ENCODE measurements at places on chromosomes 6 and 20. TPM values are rescaled to one million over a fixed set of nuclear protein-coding genes. Genes with fewer than 3 reads are reported as not detected.

DNA sequence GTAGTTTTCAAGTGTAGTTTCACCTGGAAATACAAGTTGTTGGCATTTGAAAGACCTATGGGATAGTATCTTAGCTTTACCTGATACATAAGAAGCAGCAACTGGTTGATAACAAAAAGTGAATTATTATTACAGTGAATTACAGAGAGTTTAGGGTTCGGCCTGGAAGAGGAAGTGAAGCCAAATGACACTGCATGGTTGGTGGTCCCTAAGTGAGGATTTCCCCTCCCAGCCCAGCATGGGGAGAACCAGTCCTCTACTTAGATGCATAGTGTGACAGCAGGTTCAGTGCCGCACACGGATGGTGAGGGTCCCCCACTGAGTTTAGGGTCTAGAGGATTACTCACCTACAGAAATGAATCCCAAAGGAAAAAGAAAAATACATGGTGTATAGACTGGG, 18.1 kb downstream of the HLA-DPB1 start:
- no peak for DNase-seq
- H3K27ac ChIP-seq = no peak overlapping the region
- H3K27me3 ChIP-seq = peaks cover 38% of the 10 kb centered on the region
- H3K4me1 ChIP-seq = no peaks in the 10 kb centered on the region
- no peaks in the 10 kb centered on the region for H3K36me3 ChIP-seq
- no peak overlapping the region for H3K4me3 ChIP-seq

DNA sequence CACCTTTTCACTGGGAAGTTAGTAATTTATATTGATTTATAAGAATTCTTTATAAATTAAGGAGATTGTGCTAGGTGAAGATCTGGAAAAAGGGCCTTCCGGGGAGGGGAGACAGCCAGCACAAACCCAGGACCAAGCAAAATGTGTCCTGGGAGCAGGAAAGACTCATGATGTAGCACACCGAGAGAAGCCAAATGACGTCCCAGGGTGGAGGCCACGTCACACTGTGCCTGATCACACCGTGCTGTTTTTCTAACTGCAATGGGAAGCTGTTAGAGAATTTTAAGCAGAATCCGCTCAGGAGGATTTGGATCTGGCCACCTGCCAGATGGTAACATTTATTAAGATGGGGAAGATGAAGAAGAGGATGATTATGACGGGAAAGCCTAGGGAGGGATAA, 72.7 kb upstream of the AKAP12 start:
- DNase-seq = no peak
- H3K27ac ChIP-seq = no peak overlapping the region
- H3K36me3 ChIP-seq = no peaks in the 10 kb centered on the region
- H3K4me1 ChIP-seq = no peaks in the 10 kb centered on the region
- no peak overlapping the region for H3K4me3 ChIP-seq
- peaks cover 13% of the 10 kb centered on the region for H3K27me3 ChIP-seq

- DNase-seq = no peak
- H3K4me1 ChIP-seq = no peaks in the 10 kb centered on the region
- H3K36me3 ChIP-seq = peaks cover 77% of the 10 kb centered on the region
- H3K4me3 ChIP-seq = no peak overlapping the region
- H3K27ac ChIP-seq = no peak overlapping the region
These were observed 24.0 kb upstream of the ARMH2 start for GRCh38 chr6:24822696-24823095.

DNA sequence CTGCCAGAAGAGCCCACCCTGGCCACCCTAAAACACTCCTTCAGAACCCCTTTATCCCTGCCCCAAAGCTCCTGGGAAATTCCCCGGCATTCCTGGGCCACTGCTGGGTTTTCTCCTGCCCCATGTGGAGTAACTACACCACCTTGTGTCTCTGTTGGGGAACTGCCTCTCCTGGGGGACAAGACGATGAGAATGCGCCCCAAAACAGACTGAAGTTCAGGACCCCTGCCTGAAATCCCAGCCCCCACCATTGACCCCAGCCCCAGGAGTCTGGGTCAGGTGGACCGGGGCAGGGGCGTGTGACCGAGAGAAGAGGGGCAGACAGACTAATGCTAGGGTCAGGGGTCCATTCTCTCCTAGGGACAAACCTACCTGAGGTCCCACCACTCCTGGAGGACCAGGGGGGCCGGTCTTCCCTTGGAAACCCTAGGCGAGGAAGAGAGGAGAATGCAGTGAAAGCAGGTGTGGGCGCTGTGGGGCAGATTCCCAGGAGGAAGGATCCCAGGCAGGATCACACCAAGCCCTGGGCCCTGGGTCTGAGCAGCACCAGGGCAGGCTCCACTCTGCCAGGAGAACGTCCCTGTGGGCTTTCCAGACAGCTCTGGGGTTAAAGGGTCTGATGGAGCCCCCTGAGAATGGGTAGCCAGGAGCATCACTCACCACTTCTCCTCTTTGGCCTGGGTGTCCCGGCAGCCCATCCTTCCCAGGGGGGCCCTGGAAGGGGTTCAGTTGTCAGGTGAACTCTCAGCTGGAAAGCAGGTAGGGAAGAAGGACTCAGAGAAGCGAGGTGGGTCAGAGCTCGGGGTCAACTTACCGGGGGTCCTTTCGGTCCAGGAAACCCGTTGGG, 19.4 kb downstream of the COL11A2 start:
- H3K27me3 ChIP-seq = peaks cover 2% of the 10 kb centered on the region
- H3K4me3 ChIP-seq = no peak overlapping the region
- no peaks in the 10 kb centered on the region for H3K36me3 ChIP-seq
- DNase-seq = no peak
- no peaks in the 10 kb centered on the region for H3K4me1 ChIP-seq

GRCh38 chr6:72238900-72239299, 352.6 kb downstream of the RIMS1 start:
- H3K36me3 ChIP-seq = no peaks in the 10 kb centered on the region
- no peak overlapping the region for H3K4me3 ChIP-seq
- DNase-seq = no peak
- no peaks in the 10 kb centered on the region for H3K4me1 ChIP-seq
- H3K27ac ChIP-seq = no peak overlapping the region

DNA sequence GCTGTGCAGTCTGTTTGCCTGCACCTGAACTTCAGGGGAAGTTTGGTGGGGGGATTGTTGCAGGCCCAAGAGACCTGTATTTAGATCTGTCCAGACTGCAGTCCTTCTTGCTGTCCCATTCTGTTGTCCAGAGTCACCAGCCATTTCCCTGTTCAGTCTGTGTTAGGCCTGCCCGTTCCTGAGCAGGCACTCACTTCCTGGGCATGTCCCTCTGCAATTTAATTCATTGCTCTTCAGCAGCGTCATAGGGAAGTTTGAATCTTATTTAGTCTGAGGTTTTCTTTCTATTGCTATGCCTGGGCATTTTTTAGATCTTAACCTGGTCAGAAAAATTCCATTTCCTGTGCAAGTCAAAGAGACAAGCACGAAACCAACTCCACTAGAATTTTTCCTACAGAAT, 190.2 kb downstream of the DTNBP1 start:
- no peak overlapping the region for H3K4me3 ChIP-seq
- no peaks in the 10 kb centered on the region for H3K27me3 ChIP-seq
- no peak overlapping the region for H3K27ac ChIP-seq
- no peak for DNase-seq
- H3K36me3 ChIP-seq = peaks cover 36% of the 10 kb centered on the region

DNA sequence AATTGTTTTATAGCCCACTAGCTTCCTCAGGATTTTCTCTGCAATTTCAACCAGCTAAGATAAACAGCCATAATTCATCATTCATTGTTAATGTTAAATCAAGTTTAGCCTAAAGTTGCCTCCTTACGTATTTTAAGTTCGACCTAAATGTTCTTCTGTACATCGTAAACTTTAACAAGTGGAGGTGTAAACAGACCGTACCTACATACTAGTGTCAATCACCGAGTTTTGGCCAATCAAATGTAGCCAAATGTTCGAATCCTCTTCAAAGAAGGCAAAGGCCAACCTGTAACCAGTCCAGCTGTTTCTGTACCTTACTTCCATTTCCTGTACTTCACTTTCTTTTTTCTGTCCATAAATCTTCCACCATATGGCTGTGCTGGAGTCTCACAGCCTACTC, 13.5 kb downstream of the MBOAT1 start:
- H3K36me3 ChIP-seq = peaks cover 39% of the 10 kb centered on the region
- no peaks in the 10 kb centered on the region for H3K27me3 ChIP-seq
- no peak overlapping the region for H3K27ac ChIP-seq

GRCh38 chr6:116412270-116412669, 41.5 kb downstream of the DSE start:
- DNase-seq = no peak
- peaks cover 2% of the 10 kb centered on the region for H3K27me3 ChIP-seq
- H3K27ac ChIP-seq = no peak overlapping the region
- H3K4me1 ChIP-seq = no peaks in the 10 kb centered on the region

DNA sequence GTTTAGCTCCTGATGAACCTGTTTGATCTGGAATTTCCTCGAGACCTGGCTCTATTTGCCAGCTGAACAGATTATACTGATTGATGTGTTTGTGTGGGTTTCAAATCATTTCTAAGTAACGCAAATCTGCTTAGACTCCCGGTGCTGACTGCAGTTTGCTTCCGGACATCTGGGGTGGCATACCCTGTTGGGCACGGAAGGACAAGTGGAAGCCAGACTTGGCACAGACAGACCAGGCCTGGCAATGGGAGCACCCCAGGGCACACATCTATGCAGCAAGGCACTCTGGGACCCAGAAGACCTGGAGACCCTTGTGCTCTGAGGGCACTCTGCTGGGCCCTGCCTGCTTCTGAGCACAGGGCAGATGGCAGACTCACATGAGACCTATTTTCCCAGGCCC, 433.7 kb upstream of the CHD6 start:
- H3K27ac ChIP-seq = no peak overlapping the region
- no peaks in the 10 kb centered on the region for H3K4me1 ChIP-seq
- no peak overlapping the region for H3K4me3 ChIP-seq
- no peak for DNase-seq

DNA sequence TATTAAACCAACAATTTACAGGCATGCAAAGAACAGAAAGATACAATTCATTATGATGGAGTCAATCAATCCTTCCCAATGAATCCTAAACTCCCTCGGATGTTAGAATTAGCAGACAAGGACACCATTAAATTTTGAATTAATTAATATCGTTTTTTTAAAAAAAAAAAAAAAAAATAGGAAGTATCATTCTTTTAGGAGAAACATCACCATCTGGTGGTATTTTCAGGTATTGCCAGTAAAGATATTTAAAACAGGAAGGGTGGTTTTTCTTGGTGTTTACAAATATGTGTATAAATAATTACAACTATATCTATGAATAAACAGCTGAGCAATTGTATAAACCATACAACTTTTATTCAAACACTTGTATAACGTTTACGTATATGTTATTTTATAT, 564.4 kb downstream of the HAO1 start:
- no peaks in the 10 kb centered on the region for H3K27me3 ChIP-seq
- no peaks in the 10 kb centered on the region for H3K4me1 ChIP-seq
- H3K4me3 ChIP-seq = no peak overlapping the region
- no peaks in the 10 kb centered on the region for H3K36me3 ChIP-seq
- no peak overlapping the region for H3K27ac ChIP-seq
- no peak for DNase-seq

DNA sequence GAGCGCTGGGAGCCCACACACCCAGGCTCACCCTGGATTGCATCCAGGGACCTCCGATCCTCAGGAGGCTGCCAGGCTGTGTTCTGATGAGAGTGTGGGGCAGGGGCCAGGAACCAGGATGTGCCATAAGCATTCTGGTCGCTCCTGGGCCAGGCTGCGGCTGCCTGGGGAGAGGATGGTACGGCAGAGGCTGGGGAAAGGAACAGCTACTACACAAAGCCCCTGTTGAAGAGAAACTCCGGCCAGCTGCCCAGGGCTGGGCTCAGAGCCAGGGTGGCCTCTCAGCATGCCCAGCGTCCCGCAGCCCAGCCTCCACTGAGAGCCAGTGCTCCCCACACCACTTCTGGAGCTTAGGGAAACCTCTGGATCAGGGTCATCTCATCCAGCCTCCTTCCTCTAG, 21.7 kb upstream of the OCSTAMP start:
- no peak for DNase-seq
- H3K4me1 ChIP-seq = peaks cover 20% of the 10 kb centered on the region
- no peaks in the 10 kb centered on the region for H3K36me3 ChIP-seq
- no peak overlapping the region for H3K27ac ChIP-seq

DNA sequence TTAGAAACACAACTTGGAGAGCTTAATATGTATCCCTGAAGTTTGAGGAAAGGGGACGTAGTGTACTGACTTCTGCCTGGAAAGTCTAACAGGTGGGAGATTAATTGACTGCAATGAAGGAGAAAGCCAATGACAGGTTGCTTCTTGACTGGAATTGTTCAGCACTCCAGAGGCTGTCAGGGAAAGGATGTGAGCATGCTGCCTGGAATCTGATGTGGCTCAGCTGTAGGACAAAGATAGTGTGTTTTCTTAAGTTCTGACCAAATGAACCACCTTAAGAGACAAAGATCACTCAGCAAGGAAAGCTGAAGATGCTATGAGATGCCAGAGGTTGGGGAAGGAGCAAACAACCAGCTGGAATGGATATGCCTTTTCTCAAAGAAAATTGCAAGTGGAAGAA, 185.8 kb downstream of the PHF3 start:
- H3K4me3 ChIP-seq = no peak overlapping the region
- no peak overlapping the region for H3K27ac ChIP-seq
- H3K4me1 ChIP-seq = no peaks in the 10 kb centered on the region
- peaks cover 4% of the 10 kb centered on the region for H3K27me3 ChIP-seq
- DNase-seq = no peak
- no peaks in the 10 kb centered on the region for H3K36me3 ChIP-seq

DNA sequence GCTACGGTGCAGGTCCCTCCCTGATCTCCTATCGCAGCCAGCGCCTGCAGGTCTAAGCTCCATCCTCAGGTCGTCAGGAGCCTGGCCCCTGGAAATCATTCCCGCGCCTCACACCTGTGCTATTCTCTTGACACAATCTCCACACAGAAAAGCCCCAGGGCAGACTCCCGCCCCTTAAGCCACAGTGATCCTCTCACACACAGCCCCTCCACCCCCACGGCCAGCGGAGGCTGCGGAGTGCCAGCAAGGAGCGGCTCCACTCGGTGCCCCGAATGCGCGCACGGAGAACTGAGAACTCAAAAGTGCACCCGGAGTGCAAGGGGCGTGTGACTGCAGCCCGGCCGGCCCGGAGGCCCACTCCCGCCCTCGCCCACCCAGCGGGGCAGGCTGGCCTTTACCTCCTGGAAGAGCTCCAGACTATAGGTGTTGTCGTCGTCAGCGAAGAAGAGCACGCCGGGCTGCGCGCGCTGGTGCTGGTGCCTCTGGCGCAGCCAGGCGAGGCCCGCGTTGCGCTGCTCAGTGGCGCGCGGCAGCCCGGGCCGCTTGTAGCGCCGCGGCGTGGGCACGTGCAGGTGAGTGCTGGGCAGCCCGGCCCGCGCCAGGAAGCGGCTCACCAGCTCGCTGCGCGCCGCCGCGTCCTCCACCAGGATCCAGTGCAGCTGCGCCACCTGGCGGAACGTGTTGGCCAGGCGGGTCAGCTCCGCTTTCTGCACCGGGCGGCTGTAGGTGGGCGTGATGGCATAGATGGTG, 1.2 kb downstream of the B3GAT2 start:
- peak; percentile 86 for DNase-seq
- no peaks in the 10 kb centered on the region for H3K36me3 ChIP-seq
- H3K4me3 ChIP-seq = peak overlapping the region; percentile 49
- peaks cover 20% of the 10 kb centered on the region for H3K4me1 ChIP-seq
- H3K27me3 ChIP-seq = peaks cover 51% of the 10 kb centered on the region
- no peak overlapping the region for H3K27ac ChIP-seq

The ELOVL4 gene
- total RNA-seq = 2.0 TPM

The SNX9 gene
- 39.8 TPM for total RNA-seq

The SMOC2 gene
- total RNA-seq = not detected

The SCRT2 gene
- not detected for total RNA-seq

The C2 gene
- total RNA-seq = 0.45 TPM

The SLC52A3 gene
- total RNA-seq = not detected

The SALL4 gene
- total RNA-seq = not detected

The SLC4A11 gene
- total RNA-seq = 1.6 TPM

All from activated CD4-positive, alpha-beta memory T cell treated with anti-CD3 and anti-CD28 coated beads, Interleukin-2, amount 10 ng/mL, durations not matched to agents 7 days and 5 days (primary cell).